ENCODE measurements at places on chromosomes 4 and X.
A peak's percentile ranks its signal among the peaks of the same experiment; 100 is the strongest.

- DNase-seq = no peak
These were observed 288.4 kb downstream of the LHFPL1 start for GRCh38 chrX:112391313-112391712.

- peak; percentile 30 for DNase-seq
These were observed 200.5 kb downstream of the INPP4B start for GRCh38 chr4:142645475-142646108.

- no peak for DNase-seq
These were observed 25.5 kb upstream of the FGF5 start for GRCh38 chr4:80240976-80241375.

DNA sequence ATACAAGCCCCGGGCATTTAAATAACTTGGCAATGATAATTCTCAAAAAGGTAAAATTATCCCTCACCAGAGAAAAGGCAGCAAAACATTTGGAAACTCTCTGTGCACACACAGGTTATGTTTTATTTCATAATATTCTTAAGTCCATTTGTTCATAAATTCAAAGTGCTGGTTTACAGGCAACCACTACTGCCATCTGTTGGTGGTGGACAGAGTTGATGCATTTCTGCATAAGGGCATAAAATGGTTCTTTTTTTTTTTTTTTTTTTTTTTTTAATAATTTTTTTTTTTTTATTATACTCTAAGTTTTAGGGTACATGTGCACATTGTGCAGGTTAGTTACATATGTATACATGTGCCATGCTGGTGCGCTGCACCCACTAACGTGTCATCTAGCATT is 31.5 kb upstream of the IL21 start:
- peak; percentile 82 for DNase-seq

- DNase-seq = no peak
These were observed 33.5 kb upstream of the AMOT start for GRCh38 chrX:112874175-112874574.

DNA sequence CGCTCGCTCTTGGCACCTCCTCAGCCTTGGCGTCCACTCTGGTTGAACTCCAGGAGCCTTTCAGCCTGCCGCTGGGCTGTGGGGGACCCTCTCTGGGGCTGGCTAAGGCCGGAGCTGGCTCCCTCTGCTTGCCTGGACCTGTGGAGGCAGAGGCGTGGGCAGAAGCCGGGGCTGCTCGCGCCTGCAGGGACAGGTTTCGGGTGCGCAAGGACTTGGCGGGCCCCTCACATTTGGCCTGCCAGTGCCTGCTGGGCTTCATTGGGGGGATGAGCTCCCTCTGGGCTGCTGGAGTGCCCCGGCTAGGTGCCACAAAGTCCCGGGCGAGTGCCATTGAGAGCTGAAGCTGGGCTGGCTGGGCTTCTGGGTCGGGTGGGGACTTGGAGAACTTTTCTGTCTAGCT is 371.7 kb downstream of the FAM133A start:
- no peak for DNase-seq

DNA sequence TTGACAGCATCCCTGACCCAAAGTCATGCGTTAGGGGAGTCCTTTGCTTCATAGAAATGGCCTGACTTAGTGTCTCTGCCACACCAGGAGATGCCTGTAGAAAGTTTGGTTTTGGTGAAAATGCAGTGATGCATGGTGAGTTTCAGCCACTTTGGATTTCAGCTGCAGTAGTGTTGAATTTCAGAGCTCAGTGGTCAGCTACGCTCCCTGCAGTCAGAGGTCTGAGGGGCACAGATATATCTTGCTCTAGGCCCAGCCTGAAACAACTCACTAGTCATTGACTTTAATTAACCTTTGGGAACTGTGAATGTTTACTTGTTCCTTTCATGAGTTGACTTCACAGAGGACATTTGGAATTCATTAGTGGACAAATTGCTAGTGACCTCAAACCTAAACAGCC is 17.5 kb downstream of the RBMX2 start:
- no peak for DNase-seq
